ENCODE measurements at places on chromosomes 6 and 20.
A peak's percentile ranks its signal among the peaks of the same experiment; 100 is the strongest.

DNA sequence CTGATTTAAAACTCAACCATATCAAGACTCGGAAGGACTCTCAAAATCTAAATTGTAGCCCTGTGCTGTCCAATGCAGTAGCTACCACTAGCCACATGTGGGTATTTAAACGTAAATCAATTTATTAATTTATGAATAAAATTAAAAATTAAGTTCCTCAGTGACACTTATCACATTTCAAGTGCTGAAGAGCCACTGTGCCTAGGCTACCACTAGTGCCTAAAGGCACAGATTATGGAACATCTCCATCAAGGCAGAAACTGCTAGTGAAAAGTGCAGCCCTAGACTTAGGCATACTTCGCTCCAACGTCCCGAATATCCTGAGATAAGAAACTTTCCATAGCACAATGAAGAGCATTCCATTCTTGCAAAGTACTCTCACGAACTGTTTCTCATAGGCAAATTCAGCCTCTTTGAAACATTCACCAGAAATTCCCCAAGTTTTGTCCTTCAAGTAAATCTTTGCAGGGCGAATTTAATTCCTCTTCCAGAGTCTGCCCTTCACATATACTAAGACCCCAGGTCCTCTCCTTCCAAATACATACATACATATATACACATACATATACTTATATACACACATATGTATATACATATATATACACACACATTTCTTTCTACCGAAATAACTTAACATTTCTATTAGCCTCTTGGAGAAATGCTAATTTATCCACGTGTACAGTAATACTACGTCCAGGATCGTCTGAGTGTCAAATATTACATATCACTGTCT is 1.3 kb downstream of the SUPT3H start:
- no peak for DNase-seq

DNA sequence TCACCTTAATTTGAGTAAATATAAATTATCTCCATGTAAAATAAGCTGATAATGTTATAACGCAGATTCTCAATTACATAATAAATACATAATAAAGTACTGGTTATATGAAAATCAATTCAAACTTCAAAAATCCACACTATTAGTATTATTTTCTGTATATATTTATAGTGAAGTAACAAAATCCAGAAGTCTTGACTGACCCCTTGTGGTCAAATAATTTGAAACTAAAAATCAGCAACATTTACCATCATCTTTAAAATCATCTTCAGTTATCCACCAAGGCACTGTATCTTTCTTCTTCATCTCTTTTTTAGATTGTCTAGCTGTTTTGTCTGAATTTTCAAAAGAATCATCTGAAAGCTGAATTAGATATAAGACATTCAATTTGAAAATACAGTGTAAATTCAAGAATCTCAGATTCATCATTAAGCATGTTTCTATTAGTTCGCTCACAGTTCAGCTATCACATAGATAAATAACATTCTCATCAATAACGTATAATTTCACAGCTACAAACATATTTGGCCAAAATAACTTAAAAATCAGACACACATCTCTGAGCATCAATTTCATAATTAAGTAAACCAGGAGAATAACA is 6.5 kb downstream of the CEP162 start:
- DNase-seq = no peak

DNA sequence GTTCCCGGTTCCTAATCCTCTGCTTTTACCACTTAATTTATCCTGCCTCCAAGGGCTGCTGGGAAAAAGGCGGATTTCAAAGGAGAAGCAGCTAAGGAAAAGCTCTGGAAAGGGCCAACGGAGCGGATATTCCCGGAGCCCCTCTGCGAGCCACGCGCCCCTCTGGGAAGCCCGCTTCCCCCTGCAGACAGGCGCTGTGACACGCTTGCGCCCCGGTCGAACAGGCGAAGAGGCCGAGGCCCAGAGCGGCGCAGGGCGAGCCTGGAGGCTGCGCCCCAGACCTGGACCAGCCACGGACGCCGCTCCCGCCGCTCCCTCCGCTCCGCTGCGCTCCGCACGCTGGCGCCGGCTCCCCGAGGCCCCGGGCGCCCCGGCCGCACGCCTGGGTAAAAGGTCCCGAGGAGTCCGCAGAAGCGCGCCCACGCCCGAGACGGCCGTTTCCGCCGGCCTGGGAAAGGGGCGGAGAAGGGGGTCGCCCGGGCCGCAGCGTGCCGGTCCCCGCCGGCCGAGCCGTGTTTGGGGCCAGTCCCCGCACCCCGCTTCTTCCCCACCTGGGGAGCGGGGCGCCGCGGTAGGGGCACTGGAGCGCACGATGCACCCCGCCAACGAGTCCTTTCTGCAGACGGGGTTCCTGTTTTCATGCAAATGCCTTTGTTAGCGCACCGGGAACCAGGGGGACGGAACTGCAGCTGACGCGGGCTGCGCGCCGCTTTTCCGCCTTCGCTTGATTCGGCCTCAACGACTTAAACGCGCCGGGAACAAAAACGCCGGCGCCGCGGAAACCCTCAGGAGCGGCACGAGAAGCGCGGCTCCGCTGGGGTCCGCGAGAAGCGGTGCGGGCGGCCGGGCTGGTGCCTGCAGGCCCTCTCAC is 91.9 kb upstream of the SIRPA start:
- DNase-seq = peak; percentile 33

DNA sequence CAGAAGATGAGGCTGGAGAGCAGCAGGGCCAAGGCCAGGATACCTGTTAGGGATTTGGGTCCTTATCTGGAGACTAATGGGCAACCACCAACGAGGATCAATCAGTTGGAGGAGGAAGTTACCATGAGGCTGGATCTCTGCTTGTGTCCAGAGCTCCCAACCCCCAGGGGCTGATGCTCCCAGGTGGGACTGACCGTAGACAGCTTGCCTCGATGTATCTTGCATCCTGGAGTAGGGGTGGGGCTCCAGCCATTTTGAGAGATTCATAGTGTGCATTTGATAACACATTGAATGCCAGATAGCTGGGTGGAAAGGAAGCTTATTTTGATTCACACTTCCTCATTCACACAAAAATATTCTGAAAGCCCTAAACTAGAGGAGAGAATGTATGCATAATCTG is 4.6 kb upstream of the RFPL4B start:
- no peak for DNase-seq

GRCh38 chr6:71588490-71588889 is 297.9 kb upstream of the RIMS1 start:
- no peak for DNase-seq

DNA sequence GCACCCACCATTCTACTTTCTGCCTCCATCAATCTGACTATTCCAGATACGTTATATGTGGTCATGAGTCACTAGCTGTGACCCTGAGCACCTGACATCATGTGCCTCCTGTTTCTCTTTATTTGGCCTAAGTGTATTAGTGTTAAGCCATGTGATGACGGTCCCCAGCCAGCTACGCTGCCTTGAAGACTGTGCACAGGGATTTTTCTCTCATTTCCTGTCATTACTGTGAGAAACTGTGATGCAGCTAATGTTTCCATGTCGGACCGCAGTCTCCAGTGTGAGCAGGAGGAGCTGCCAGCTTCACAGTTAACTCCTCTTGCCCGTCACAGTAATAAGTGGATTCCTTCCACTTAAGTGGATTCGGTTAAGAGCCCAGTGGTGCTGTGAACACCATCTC is 9.9 kb upstream of the SPATS1 start:
- DNase-seq = no peak

GRCh38 chr20:47490795-47491194 is 10.9 kb upstream of the NCOA3 start:
- DNase-seq = no peak

DNA sequence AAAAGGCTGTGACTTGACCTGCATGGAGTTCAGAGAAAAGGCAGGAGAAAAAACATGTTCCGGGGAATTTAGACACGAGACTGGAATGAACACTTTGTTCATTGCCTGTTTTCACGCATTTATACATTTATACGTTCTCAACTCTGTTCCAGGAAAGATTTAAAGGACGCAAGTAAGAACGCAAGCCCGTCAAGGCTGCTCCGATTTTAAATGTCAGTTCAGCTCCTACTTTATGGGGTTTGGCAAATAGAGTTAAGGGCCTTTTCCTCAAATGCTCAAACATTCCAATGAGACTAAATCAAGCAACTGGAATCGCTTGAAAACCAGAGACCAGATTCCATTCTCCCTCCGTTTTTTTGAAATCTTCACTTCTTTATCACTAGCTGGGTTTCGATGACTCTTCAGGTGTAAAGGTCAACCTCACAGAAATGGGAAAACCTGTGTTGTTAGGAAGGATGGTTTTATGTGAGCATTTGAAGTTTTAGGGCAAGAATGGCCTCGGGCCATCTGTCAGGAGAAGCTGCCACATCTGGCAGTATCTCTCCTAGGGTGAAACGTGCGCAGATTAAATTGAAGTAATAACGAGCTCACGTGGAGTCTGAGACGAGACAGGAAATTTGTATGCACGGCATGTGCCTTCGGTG is 24.9 kb downstream of the TTLL2 start:
- no peak for DNase-seq

DNA sequence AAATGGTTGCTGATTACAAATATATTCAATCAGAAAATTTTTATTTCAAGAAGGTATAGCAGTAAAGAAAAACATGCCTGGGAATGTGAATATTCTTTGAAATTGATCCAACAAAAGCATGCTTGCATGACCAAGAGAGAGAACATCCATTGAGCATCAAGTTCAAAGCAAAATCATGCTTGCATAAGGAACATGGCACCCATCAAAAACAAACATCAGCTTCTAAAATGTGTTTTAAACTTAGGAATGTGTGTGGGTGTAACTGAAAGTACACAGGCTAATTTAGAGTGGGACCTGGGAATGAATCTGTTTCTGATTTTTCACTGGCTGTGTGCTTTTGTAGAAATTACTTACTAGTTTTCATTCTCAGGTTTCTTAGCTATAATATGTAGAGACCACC is 5.6 kb downstream of the SLC17A5 start:
- DNase-seq = no peak

DNA sequence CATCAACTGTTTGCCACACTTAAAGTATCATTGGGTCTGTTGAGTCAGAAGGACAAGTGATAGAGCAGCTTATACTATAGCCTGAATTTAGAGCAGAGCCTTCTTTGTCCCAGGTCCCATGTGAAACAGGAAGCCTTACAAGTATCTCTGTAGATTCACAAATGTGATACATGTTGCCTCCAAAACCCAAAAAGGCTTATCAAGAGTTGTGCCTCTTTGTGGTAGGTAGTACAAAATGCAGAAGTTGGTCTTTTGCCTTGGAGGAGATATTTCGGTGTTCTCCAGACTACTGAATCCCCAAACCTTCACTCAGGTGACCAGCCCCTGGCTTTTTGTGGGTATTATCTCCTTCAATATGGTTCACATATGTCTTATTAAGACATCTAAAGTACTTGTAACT is 172.8 kb upstream of the PROKR2 start:
- DNase-seq = no peak

DNA sequence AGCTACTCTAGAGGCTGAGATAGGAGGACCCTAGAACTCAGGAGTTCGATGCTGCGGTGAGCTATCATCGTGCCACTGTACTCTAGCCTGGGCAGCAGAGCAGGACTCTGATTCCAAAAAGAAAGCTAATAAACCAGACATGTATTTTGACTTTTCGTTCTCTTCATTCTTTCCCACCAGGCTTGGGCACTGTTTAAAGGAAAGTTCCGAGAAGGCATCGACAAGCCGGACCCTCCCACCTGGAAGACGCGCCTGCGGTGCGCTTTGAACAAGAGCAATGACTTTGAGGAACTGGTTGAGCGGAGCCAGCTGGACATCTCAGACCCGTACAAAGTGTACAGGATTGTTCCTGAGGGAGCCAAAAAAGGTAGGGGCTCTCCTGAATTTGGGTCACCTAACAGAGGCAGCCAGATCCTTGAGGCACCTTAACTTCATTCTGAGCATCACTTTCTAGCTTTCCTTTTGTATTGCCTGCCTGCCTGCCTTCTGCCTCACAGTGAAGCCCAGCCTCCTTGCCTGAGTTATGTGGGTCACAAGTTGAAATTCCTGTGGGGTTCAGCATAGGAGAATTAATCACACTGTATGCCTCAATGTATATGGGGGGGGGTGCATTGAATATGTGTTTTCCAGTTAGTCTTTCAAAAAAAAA is 3.2 kb downstream of the IRF4 start:
- no peak for DNase-seq

- no peak for DNase-seq
Observed at GRCh38 chr6:14077193-14077867, 40.2 kb upstream of the CD83 start.

DNA sequence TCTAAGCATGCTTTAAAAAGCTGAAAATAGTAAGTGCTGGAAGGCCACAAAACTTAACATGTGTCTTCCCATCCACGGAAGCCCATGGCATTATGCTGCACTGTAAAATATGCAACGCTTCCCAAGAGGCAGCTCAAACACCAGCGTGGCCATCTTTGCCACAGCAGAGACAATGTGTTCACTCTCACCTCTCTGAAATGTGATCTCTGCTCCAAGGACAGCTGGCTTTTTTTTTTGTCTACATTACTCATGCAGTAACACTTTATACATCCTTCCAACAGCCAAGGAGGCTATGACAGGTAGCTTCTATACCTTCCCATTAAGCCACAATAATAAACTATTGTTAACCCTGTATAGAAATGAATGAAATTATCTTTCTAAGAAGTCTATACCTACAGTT is 49.2 kb downstream of the BLOC1S5 start:
- no peak for DNase-seq

- DNase-seq = no peak
Observed at GRCh38 chr6:123898665-123899064, 95.0 kb downstream of the NKAIN2 start.

GRCh38 chr6:2782825-2783187 is 17.6 kb downstream of the WRNIP1 start:
- DNase-seq = no peak

DNA sequence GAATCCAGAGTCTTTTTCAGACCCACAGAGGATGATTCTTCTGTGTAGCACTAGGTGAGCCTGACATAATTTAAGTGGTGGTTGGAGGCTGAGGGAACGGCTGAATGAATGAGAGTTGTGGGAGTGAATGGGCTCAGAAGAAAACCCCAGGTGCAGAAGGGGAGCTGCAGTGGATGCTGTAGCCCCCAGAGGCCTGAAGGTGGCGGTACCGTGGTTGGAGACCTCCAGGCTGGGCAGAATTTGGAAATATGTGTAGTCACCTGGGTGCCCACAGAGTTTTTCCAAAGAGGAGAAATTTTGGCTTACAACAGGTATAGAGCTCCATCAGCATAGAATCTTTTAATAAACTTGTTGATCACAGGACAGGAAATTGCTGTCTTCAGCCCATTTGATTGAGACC is 6.5 kb upstream of the RAET1G start:
- no peak for DNase-seq

GRCh38 chr6:73791336-73791735 is 95.3 kb downstream of the CD109 start:
- DNase-seq = no peak

- no peak for DNase-seq
Observed at GRCh38 chr20:32474009-32474716, 111.0 kb downstream of the NOL4L start.

DNA sequence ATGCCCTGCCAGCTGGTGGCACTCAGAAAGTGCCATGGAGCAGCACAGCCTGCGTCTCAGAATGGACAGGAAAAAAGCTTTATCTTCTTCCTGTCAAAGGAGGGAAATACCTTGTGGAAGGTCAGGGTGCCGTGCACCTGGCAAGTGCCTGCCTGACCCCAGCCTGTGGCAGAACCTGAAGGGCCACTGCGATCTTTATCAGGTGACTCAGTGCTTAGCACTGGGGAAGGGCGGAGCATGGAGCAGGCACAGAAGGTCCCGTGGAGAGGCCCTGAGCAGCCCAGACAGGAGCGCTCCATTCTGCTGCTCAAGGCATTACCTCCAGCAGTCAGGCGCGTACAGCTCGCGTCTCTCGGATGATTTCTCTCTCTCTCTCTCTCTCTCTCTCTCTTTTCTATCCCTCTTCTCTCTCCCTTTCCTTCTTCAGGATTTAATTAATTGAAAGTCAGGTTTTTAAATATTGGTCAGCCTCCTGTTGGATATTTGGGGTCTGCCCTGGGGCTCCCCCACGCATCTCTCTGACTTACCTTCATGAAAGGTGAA is 31.7 kb downstream of the FOXC1 start:
- DNase-seq = no peak
